ENCODE measurements at places on chromosomes 4 and X.

- DNase-seq, result no peak
Observed at GRCh38 chrX:152905081-152905420, 7.2 kb downstream of the ZNF185 start.

DNA sequence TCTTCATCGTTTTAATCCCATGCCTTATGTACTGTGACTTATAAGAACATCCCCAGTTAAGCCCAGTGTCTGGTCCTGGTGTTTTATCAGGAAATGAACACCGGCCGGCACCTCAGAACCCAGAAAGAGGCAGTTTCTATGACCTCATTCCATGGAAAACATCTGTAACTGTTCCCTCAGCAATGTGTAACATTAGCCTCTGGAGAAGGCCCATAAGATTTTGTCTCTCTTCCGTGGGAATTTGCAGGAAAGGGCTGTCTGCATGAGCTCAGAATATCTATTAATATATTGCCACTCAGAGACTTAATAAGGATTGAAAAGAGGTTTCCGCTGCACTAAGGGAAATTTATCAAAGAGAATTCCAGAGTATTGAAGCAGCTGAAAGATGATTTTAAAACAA lies 3.1 kb upstream of the TCEANC start:
- DNase-seq, result no peak

GRCh38 chrX:110531873-110532580 lies 173.4 kb downstream of the RTL9 start:
- DNase-seq, result no peak

DNA sequence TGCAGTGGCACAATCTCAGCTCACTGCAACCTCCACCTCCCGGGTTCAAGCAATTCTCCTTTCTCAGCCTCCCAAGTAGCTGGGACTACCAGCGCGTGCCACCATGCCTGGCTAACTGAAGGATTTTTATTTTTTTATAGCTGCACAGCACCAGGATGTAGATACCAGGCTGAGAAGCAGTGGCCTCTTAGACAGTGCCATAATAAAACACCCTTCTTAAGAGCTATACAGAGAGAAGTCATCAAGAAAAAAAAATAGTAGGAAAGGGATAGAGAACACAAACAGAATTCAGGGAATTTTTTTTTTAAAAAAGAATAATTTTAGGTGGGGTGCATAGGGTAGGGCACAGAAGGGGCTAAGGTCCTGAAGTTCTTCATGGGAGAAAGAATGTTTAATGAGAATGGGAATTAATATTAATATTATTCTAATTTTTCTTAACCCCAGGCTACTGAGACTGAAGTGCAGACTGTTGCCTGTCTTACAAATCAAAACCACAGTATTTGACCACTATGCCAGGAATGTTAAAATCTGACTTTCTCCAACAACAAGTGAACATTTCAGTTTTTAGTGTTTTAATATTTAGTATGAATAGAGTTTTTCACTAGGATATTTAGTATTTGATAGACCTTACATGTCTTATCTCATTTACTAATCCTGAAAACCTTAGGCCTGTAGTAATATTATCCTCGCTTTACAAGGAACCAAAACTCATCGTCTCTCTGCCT lies 146.7 kb downstream of the KCNIP4 start:
- DNase-seq, result no peak

DNA sequence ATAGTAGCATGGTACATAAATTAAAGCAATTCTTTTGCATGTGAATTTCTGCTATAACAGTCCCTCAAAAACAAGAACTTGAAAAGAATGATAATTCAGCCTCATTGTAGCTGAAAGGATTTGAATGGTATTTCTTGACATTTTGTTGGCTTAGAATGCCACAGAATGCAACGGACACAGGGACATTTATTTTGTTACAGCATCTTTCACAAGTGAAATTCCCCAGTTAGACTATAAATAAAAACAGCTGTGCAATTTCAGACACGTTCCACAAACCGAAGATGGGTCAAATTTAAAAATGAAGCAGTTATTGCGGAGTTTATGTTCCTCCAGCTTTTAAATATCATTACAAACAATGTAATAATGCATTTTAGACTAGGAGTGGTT lies 82.8 kb upstream of the AMELX start:
- DNase-seq, result no peak

GRCh38 chr4:138252551-138252950 lies 10.4 kb upstream of the SLC7A11 start:
- no peak for DNase-seq

GRCh38 chr4:25914670-25915352 lies 791 bp downstream of the SMIM20 start:
- no peak for DNase-seq

DNA sequence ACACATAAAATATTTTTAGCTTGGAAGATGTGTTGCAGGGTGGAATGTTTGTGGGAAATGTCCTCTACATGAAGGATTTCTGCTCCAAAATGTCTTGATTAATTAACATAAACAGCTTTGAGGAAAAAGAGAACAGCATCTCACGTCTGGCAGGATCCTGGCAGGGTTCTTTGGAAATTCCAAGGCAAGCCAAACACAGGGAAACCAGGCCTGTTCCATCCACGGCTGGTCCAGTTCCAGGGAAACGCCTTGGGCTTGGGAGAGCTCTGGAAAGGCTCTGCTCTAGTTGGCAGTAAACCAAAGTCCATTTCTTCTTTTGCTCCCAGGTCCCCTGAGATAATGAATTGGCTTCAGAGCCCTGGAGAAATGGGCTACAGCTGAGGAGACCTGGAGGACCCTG lies 42.4 kb upstream of the GAB1 start:
- no peak for DNase-seq

DNA sequence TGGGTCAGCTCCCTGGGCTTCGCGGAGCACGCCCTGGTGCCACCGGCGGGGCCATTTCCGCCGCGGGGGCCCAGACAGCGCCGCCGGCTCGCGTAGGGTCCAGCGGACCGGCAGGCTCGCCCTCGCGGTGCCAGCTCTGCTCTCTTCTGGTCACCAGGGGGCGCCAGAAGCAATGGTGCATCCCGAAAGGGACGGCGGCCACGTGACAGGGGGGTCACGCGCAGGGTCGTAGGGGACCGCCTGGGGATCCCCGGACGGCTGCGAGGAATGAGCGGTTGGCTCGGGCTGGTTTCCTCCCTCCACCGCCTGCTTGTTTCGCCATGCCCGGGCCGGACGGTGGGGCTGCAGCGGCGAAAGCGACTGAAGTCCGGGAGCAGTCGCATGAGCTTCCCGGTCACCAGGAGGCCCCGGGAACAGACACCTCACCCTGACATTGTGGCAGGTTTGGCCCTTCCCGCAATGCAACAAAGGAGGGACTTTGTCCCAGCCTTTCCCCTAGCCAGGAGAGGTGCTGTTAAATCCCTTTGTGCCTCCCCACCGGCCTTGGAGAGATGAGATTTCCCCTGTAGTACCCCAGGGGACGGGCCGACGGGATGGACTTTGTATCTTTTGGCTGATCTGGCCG lies 15.8 kb downstream of the ZCCHC12 start:
- DNase-seq, result peak; percentile 4

DNA sequence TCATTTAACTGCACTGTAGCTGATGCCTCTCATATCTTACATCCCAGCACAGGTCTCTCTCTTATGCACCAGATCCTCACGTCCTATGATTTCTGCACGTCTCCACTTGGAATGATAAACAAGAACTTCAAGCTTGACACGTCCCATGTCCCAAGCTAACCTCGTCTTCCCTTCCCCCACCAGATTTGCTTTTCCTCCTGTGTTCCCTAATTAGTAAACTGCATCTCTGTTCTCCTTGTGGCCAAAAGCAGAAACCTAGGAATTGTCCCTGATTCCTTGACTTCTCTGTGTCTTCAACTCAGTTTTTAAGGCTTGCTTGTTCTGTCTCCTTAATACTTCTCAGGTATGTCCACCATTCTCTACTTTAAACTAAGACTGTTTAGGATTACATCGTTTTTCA lies 171.9 kb downstream of the BMPR1B start:
- no peak for DNase-seq

DNA sequence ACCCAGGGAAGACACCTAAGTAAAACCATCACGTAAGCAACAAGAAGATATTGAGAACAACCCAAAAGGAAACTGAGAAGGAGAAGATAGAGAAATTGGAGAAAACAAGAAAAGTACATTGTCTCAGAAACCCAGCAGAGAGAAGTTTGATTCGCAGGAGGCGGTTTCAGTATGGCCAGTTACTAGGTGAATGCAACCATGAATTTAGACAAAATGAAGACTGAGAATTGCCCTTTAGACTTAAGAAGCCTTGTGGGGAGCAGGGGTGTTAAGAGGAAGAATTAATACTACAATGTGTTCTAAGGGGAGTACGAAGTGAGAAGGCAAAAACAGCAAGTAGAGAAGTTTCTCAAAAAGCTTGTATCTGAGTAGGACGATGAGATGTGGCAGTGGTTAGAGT lies 229.3 kb upstream of the NEIL3 start:
- no peak for DNase-seq

DNA sequence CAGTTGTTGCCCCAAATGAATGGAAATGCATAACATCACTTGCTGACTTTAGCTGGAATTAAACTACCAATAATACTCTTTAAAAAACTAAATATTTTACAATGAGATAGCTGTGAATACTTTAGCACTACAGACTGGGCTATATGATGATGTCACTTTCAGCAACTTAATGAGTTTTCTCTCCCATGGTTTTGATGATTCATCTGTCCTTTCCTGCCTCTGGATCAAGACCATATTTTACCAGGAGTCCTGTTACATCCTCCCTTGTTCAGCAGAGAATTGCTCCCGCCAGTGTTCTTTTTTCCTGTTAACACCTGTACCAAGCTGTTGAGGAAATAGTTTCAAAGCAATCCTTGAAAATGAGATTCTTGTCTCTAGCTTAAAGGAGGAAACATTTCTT lies 543.0 kb downstream of the SPRY1 start:
- DNase-seq, result no peak

- no peak for DNase-seq
Observed at GRCh38 chr4:39353478-39354253, 12.5 kb downstream of the RFC1 start.

DNA sequence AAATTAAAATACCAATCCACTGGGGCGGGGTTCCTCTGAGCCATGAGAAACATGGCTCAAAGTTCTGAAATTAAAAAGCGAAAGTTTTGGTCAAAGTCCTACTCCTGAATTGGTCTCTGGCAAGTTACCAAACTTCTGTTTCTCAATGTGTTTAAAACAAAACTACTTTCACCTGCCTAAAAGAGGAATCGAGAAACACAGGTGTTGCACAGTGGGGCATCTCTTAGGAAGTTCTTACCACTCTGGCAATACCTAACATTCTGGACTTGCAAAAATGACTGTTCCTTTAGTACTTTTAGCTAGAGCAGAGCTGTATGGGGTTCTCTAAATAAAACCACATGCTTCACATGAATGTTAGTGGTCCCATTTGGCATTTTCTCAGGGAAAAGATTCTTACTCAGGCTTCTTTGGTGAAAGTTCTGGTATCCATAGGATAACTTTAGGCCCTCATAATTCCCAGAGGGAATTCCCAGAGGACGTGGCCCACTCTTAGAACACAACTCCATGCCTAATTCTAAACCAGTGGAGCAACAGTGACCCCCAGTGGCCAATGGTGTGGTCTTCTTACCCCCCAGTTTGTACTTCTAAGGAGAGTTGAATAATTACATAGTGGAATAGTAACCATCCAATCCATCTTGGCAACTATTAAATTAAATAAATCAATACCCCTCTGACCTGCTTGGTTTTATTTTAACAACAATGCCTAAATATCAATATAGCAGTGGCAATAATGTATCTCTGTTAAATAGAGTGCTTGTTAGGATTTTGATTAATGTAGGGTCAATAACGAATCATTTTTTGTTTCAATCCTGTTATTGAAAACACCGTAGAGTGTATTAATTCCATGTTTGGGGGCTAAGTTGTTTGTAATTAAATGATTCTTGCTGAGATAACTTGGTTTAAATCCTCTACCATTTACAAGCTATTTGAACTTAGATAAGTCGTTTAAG lies 21.9 kb downstream of the BMP3 start:
- peak; percentile 14 for DNase-seq

GRCh38 chr4:58711039-58711438 lies 1600.9 kb upstream of the IGFBP7 start:
- no peak for DNase-seq

- DNase-seq, result peak; percentile 38
Observed at GRCh38 chrX:130120746-130121504, 10.6 kb upstream of the ELF4 start.

DNA sequence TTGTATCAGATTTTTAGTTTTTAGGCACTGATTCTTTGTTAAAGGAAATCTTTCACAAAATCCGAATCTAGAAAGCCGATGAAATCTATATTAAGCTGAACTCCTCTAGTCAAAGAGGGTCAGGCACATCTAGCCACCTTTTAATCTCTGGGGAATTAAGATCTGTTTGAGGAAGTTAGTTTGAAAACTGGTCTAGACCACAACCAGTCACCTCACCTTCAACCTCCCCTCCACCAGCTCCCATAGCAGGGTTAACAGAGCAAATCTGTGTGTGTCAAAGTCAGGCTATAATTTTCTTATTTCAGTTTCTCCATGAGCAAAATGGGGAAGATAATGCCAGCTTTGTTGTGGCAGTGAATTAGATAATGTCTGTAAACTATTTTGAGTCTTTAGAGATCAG lies 110.0 kb upstream of the IGFBP7 start:
- no peak for DNase-seq

GRCh38 chr4:117941611-117942010 lies 92.7 kb upstream of the NDST3 start:
- DNase-seq, result no peak

GRCh38 chr4:17385403-17385802 lies 126.5 kb downstream of the QDPR start:
- no peak for DNase-seq

GRCh38 chr4:148289740-148290139 lies 152.5 kb downstream of the NR3C2 start:
- no peak for DNase-seq

- no peak for DNase-seq
Observed at GRCh38 chr4:74535512-74535911, 90.6 kb downstream of the AREG start.

DNA sequence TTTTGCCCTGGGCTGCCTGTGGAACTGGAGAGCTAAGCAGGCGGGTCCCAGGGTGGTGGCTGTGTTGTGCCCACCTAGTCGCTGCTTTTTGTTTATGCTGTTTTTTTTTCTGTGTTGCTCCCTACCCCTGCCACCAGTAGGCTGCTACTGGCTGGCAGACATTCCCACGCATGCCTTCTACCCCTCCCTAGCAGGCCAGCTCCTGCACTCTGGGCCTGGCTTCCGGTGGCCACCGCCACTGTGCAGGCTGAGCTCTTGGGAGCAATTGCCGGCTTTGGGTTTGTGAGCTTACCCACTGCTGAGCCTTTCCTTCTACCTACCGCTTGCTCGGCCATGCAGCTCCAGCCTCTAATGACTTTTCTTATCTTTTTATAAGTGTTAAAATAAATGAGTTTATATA lies 57.6 kb downstream of the RBM46 start:
- DNase-seq, result no peak

- no peak for DNase-seq
Observed at GRCh38 chr4:145177511-145177905, 2.9 kb downstream of the OTUD4 start.

DNA sequence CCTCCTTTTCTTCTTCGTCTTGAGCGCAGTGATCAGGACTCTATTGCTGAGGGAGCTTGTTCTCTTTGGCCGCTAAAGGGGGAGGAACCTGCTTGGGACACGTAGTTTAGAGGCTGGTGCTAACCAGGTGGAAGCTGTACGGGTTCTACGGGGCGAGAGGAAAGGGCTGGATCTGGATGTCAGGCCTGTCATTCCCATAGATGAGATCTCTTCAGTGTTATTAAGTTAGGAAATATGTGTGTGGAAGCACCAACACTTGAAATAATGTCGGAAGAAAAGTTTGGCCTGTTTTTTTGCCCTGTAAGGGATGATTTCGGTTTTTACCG lies 643 bp downstream of the SRP72 start:
- no peak for DNase-seq

GRCh38 chr4:30719454-30720020 lies 632 bp upstream of the PCDH7 start:
- DNase-seq, result no peak

Data from activated T-helper 1 cell treated with anti-CD3 and anti-CD28 coated beads, Interleukin-2, amount 50 U/mL, for 16 hours (primary cell).